CD8-positive, alpha-beta memory T cell (primary cell): ENCODE measurements at places on chromosomes 4 and X.

- H3K27ac ChIP-seq = no peak overlapping the region
- H3K4me3 ChIP-seq = no peak overlapping the region
- H3K4me1 ChIP-seq = no peaks in the 10 kb centered on the region
Measured at GRCh38 chr4:144298519-144298918, 158.0 kb upstream of the GYPA start.

DNA sequence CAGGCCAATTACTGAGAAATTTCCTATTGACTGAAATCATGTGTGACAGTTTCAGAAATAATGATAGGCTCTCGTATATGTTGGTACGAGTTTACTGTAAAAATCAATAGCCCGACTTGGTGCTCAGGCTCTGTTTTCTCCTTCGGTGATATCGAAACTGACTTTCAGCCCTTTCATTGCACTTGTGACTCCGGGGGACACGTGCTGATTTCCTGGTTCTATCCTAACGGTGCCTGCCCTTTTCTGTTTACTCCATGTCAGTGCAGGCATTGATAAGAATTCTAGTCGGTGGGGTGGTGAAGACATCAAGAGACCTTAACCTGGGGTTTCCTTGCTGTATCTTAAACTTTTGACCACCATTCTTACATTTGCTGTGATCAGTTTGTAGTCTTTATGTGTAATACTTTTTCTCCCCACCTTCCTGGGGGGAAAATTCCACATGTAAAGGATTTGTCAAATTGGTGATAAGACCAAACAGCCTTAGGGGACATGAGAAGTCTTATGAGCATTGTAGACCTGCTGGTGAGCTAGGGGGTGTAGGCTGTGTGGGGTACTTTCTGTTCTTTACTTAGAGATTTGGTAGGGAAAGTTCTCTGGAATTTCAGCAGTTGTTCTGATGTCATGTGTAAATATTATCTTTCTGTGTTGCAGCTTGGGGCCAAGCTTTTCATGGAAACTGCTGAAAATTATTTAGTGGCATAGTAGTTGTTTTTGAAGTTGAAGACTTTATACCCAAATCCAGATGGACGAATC lies 52.7 kb downstream of the TMEM131L start:
- no peak for DNase-seq
- no peaks in the 10 kb centered on the region for H3K27me3 ChIP-seq
- peaks cover 75% of the 10 kb centered on the region for H3K4me1 ChIP-seq
- no peaks in the 10 kb centered on the region for H3K36me3 ChIP-seq

DNA sequence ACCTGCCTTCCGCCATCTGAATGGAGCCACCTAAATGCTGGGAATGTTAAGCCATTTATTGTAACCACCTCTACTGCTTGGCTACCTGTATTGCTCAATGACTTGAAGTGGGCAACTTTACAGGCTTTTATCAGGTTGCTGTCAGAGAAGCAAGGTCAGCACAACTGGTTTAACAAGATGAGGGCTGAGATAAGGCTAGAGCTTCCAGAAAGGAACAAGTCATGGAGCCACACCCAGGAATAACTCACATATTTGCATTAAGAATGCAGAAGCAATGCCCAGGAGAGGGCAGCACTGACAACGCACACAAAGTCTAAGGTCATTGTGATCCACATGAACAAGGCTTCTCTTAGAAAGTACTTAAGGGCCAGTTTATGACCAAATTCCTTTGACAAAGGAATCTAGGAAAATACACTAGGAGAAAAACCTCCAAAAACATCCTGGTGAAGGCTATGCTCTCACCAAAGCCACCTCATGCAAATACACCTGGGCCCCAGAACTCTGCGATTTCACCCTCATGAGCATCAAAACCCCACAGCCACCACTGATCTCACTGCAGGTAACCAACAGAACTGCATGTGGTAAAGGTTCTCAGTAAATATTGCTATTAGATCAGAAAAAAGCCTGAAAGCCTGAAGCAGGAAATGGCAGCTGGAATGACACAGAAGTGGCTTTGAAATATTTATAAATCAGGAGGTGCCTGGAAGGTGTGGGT lies 15.0 kb upstream of the STS start:
- DNase-seq = peak; percentile 22
- H3K4me1 ChIP-seq = no peaks in the 10 kb centered on the region
- no peak overlapping the region for H3K4me3 ChIP-seq
- H3K27me3 ChIP-seq = no peaks in the 10 kb centered on the region

GRCh38 chrX:41116948-41117347 lies 31.7 kb downstream of the USP9X start:
- H3K27me3 ChIP-seq = no peaks in the 10 kb centered on the region
- no peaks in the 10 kb centered on the region for H3K36me3 ChIP-seq
- peaks cover 36% of the 10 kb centered on the region for H3K4me1 ChIP-seq

- DNase-seq = no peak
- H3K4me3 ChIP-seq = no peak overlapping the region
- no peaks in the 10 kb centered on the region for H3K36me3 ChIP-seq
- H3K4me1 ChIP-seq = no peaks in the 10 kb centered on the region
Measured at GRCh38 chr4:187416216-187416615, 579.4 kb upstream of the ZFP42 start.

DNA sequence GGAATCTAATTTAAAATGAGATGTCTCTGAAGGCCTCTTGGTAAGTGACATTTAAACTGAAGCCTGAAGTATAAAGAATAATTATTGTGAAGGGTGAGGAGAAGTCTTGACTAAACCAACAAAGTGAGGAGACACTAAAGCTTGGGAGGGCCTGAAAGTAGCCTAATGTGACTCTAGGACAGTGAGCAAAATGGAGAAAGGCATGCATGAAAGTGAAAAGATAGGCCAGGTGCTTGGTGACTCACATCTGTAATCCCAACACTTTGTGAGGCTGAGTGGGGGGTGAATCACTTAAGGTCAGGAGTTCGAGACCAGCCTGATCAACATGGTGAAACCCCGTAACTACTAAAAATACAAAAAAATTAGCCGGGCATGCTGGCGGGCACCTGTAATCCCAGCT lies 46.9 kb upstream of the SMARCAD1 start:
- DNase-seq = no peak

DNA sequence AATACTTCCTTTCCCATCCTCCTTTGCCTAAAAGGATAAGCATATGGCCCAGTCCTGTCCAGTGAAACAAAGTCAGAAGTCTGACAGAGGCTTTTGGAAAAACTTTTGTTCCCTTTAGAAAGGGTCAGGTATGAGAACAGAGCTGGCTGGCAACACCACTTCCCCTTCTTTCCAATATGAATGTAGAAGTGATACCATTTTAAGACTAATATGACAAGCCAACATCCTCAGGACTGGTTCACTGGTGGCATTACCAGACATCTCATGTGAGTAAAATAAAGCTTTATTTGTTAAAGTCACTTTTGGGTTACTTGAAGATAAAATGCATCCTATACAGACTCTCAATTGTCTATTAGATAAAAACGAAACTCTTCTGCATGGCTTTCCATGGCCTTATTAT lies 83.6 kb upstream of the PTCHD1 start:
- no peaks in the 10 kb centered on the region for H3K27me3 ChIP-seq
- H3K4me1 ChIP-seq = no peaks in the 10 kb centered on the region
- no peak overlapping the region for H3K4me3 ChIP-seq
- no peaks in the 10 kb centered on the region for H3K36me3 ChIP-seq
- H3K27ac ChIP-seq = no peak overlapping the region

GRCh38 chr4:67809502-67809901 lies 55.3 kb upstream of the GNRHR start:
- H3K4me1 ChIP-seq = no peaks in the 10 kb centered on the region
- H3K4me3 ChIP-seq = no peak overlapping the region
- no peaks in the 10 kb centered on the region for H3K27me3 ChIP-seq
- no peak overlapping the region for H3K27ac ChIP-seq

GRCh38 chr4:84496706-84497503 lies 2.2 kb downstream of the NKX6-1 start:
- H3K36me3 ChIP-seq = no peaks in the 10 kb centered on the region
- peaks cover 69% of the 10 kb centered on the region for H3K27me3 ChIP-seq
- DNase-seq = no peak

GRCh38 chr4:90425893-90426292 lies 298.7 kb downstream of the CCSER1 start:
- no peak for DNase-seq
- no peaks in the 10 kb centered on the region for H3K4me1 ChIP-seq
- no peaks in the 10 kb centered on the region for H3K36me3 ChIP-seq
- H3K27me3 ChIP-seq = no peaks in the 10 kb centered on the region
- no peak overlapping the region for H3K27ac ChIP-seq
- H3K4me3 ChIP-seq = no peak overlapping the region

- no peak for DNase-seq
- H3K36me3 ChIP-seq = peaks cover 59% of the 10 kb centered on the region
- no peak overlapping the region for H3K4me3 ChIP-seq
- H3K27me3 ChIP-seq = no peaks in the 10 kb centered on the region
- H3K4me1 ChIP-seq = no peaks in the 10 kb centered on the region
- H3K27ac ChIP-seq = no peak overlapping the region
Measured at GRCh38 chr4:2497931-2498330, 29.0 kb downstream of the RNF4 start.

DNA sequence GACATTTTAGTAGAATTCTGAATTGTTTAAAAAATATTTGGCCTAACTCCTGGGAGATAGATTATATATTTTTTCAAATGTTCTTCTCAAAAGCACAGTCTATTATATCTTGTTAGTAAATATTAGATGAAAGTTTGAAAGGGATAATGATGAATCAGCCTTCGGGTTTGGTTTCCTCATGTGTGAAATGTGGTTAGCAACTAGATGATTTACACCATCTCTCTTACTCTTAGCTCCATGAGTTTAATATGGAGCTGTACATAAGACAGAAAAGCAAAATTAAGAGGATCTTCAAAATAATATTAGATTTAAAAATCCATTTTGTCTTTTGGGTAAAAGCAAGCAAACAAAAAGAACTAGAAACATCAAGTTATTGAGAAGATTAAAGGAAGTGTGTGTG lies 120.8 kb upstream of the SFRP2 start:
- H3K27ac ChIP-seq = no peak overlapping the region
- no peaks in the 10 kb centered on the region for H3K4me1 ChIP-seq
- no peaks in the 10 kb centered on the region for H3K27me3 ChIP-seq

- H3K4me3 ChIP-seq = no peak overlapping the region
- DNase-seq = no peak
- no peaks in the 10 kb centered on the region for H3K36me3 ChIP-seq
- H3K4me1 ChIP-seq = no peaks in the 10 kb centered on the region
Measured at GRCh38 chr4:20538905-20539304, 161.4 kb upstream of the PACRGL start.

DNA sequence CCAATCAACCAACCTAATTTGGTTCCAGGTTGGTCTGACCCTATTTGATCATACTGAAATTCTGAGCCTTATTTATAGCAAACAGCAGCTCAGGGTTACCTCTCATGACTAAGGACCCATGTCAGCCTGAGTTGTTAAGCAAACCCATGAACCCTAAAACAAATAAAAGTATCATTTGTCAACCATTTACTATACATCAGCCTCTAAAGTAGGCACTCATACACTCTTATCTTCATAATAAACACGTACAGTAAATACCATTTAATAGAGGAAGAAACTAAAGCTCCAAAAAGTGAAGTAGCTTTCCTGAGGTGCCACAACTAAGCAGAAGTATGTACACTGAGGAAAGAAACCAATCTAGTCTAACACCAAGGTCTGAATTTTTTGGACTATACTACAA lies 25.2 kb downstream of the MANBA start:
- H3K27ac ChIP-seq = no peak overlapping the region
- H3K27me3 ChIP-seq = no peaks in the 10 kb centered on the region
- H3K36me3 ChIP-seq = no peaks in the 10 kb centered on the region

DNA sequence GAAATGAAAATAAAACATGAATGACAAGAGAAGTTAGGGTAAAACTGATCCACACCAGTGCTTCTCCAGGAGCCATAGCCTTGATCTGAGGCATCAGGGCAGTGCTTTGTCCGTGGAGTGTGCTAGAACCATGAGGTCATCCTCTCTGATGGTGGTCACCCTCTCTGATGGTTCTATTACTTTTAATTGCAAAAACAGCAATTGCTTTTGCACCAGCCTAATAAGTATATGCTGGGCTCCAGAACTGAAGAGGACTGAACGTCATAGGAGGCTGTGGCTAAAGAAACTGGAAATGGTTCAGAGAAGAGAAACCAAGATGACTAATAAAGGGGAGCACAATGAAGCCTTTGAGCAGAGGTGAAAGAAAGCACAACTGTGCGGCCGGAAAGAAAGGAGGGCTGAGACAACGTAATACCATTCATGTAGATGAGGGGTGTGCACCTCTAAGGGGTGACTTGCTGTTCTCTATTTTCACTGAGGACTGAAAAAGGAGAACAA lies 17.0 kb upstream of the TMEM154 start:
- H3K4me3 ChIP-seq = no peak overlapping the region
- H3K27me3 ChIP-seq = no peaks in the 10 kb centered on the region
- H3K36me3 ChIP-seq = no peaks in the 10 kb centered on the region

DNA sequence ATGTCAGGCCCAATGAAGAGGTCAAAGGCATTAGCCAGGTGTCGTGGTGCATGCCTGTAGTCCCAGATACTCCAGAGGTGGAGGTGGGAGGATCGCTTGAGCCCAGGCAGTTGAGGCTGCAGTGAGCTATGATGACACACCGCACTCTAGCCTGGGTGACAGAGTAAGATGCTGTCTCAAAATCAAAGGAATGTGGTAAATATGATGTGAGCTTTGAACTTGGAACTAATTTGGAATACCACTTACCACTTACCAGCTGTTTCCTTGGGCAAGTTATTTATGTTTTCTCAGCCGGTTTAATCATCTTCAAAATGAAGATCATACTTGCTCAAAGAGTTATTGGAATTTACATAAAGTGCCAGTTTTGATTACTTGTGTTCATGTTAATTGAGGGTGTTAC lies 23.8 kb upstream of the SEPSECS start:
- DNase-seq = no peak
- H3K36me3 ChIP-seq = no peaks in the 10 kb centered on the region
- no peak overlapping the region for H3K4me3 ChIP-seq
- peaks cover 6% of the 10 kb centered on the region for H3K4me1 ChIP-seq

DNA sequence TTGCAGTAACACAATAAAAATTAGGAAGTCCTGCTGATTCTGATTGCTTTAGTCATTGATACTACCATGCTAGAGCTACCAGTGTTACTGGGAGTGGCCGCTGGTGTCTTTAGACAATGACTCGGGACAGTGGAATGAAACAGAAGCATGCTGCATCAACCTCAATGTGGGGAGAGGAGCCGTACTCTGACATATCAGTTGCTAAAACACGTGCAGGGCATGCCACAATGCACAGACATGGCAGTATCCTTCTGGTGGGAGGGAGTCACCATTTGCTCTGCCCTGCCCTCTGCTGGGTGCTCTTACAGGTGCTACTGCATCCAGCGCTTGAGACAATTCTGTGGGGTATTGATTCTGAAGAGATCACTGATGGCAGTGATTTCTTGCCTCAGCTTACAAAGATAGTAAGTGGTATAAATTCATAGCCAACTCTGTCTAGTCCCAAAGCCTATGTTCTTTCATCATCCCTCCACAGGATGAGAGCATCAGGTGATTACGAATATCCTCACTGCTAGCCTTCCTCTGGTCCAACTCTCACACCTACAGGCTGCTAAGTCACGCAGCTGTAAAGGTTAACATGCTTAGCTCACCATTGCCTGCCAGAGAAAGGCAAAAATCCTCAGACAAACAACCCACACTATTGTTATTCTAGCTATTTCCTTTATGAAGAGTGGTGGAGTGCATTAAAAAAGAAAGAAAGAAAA lies 43.7 kb downstream of the NSG1 start:
- no peak overlapping the region for H3K27ac ChIP-seq
- H3K4me1 ChIP-seq = no peaks in the 10 kb centered on the region
- DNase-seq = peak; percentile 35

GRCh38 chr4:17717301-17717700 lies 64.1 kb downstream of the FAM184B start:
- no peak overlapping the region for H3K4me3 ChIP-seq
- no peaks in the 10 kb centered on the region for H3K27me3 ChIP-seq
- H3K36me3 ChIP-seq = no peaks in the 10 kb centered on the region
- no peaks in the 10 kb centered on the region for H3K4me1 ChIP-seq
- no peak for DNase-seq
